LoVo (cell line): ENCODE measurements at places on chromosomes 1 and 21.

DNA sequence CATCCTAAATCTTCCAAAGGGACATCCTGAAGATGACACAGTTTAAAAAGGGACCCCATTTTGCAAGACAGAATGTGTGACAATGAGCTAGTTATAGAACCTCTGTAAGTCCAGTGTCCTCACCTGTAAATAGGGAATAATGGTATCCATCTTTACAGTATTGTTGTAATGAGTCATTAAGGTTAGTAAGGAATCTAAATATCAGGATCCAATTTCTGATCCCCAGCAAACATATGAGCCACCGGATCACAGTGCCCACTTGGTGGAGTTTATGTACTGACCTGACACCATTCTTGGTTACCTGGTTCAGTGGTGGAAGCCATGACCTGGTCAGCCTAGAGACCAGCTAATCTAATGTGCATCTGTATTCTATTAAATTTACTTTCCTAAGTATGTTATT lies 47.9 kb upstream of the TSPAN2 start:
- no peak for DNase-seq

- DNase-seq = no peak
Observed at GRCh38 chr1:61087571-61087970, 5.2 kb downstream of the NFIA start.

DNA sequence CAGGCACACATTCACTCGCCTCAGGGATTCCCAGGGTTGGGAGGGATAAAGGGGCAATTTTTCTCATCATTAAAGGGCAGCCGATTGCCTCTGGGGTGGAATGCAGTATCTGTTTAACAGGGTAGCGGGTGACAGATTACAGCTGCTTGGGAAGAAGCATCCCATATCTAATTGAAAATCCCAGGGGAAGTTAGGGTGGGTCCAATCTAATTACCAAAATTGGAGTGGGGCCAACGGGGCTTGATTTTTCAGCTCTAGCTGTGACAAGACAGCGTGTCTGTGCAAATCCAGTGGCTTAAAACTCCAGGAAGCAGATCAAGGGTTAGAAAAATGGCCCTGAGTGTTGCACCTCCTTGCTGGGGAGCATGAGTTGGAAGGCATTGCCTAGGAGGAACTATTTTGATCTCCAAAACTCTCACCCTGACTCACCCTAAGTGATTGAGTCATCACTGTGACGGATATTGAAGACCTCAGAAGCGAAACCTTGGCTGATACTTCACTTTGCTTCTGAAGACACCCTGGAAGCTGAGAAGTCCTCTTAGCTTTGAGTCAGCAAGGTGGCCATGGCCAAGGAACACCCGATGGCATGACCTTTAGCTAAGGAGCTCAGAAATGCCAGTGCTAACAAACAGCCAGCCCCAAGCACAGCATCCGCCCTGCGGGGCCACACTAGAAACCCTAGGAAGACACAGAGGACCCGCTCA lies 46.0 kb downstream of the GRHL3 start:
- DNase-seq = peak; percentile 92

DNA sequence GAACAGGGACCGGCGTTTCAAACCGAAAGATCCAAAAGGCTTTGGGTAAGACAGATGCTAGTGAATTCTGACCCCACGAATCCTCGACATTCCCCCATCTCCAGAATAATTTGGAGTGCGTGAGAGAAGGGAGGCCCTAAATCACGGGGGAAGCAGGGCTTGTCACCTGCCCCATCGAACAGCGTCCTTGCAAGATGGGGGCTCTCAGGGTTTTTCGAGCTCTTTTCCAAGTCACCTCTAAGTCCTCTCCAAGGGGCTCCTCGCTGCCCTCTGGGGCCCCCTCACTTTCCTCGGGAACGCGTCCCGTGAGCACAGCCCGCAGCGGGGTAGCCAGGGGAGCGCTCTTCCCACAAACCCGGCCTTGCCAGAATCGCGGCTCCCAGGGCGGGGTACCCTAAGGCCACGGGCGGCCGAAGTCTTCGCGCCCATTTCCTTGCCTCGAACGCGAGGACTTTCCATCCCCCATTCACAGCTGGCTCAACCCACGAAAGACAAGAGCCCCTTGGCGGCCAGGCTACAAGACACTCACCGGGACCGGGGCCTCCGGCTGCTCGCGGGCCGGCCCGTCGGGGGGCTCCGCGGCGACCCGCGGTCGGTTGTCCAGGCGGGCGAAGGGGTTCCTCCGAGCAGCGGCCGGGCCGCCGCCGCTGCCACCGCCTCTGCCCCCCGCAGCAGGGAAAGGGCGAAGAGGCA lies 546 bp downstream of the DONSON start:
- peak; percentile 19 for DNase-seq

- no peak for DNase-seq
Observed at GRCh38 chr1:153833171-153833570, 58.0 kb downstream of the SLC27A3 start.

- no peak for DNase-seq
Observed at GRCh38 chr1:173297798-173298391, 90.8 kb upstream of the TNFSF4 start.

GRCh38 chr1:59761443-59761842 lies 53.3 kb upstream of the HOOK1 start:
- DNase-seq = no peak

GRCh38 chr1:155320252-155320651 lies 442 bp upstream of the RUSC1 start:
- DNase-seq = no peak

- DNase-seq = no peak
Observed at GRCh38 chr1:206802401-206802800, 30.1 kb upstream of the IL10 start.

DNA sequence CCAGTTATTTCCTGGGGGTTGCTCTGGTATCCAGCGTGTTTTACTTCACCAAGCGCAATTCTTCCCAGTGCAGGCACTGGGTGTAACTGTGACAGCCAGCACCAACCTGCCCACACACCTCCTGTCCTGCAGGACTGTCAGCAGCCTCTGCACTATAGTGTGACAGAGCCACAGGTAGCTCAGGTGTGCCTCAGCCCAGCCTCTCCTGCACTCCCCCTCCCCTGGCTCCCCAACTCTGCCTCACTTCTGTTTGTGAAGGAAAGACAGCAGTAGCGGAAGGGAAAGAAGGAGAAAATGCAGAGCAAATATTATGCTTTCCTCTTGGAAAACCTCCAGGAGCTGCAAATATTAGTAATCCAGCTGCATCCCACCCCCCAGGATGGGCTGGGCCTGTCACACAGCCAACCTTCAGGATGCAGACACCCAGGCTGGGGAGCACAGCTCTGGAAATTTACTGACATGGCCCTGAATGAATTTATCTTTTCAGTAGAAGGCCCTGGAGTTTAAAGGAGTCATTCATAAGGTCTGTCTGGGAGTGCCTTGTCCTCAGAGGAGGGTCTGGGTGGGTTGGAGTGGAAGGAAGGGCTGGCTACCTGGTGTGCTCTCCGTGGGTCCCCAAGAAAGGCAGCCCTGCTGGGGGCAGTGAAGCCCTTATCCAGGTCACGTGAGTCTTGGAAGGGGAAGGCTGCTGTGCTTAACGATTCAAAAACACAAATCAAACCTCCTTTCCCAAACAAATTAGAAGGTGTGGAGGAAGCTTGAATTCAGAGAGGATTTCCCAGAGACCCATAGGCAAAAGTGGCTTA lies 20.9 kb downstream of the CAPN2 start:
- DNase-seq = no peak

DNA sequence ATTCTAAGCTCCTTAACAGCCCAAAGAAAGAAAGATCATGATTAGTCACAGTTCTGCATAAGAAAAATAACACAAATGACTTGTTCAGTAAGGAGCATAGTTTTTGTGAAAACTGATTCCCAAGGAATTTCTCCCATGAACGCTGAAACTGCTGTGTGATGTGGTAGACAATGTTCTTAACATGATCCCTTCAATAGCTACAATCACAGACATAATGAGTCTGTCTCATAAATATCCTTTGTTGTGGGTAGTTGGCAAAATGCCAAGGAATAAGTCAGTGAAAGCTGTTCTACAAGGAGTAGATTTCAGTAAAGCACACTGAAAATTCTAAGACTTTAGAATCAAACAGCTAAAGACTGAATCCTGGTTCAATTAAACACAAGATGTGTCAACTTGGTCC lies 404.8 kb downstream of the HLX start:
- peak; percentile 39 for DNase-seq

DNA sequence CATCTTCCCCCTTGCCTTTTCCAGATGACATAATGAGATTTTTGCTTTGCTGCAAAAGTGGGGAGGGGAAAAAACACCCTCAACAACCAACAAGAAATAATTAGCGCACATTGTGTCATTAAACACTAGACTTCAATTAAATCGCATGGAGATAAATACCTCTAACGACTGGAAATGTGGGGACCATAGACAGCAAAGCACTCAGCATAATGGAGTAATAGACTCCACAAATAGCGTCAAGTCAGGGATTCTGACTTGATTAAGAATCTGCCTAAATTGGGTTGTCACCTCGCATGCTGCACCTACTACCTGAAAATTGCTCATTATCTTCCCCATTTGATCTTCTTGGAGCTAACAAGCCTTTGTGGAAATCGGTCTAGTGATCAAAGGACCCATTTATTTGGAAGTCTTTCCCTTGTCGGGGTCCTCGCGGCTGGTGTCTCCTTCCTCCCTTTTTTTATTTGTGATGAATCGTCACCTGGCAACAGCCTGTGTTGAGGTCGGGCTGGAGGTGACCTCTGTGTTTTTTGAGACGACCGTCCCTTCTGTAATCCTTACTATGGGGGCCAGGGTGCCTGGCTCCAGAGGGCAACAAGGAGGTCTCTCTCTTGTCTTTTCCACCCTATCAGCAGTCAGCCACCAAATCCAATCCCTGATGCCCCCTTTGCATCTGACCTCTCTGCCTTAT lies 75.3 kb upstream of the IGSF21 start:
- no peak for DNase-seq

- no peak for DNase-seq
Observed at GRCh38 chr1:78606274-78606673, 14.0 kb upstream of the IFI44L start.

- no peak for DNase-seq
Observed at GRCh38 chr1:189463166-189463565, 1014.5 kb downstream of the BRINP3 start.

GRCh38 chr21:43598416-43599120 lies 60.7 kb downstream of the HSF2BP start:
- DNase-seq = no peak

- no peak for DNase-seq
Observed at GRCh38 chr1:25926731-25927496, 20.7 kb upstream of the STMN1 start.

DNA sequence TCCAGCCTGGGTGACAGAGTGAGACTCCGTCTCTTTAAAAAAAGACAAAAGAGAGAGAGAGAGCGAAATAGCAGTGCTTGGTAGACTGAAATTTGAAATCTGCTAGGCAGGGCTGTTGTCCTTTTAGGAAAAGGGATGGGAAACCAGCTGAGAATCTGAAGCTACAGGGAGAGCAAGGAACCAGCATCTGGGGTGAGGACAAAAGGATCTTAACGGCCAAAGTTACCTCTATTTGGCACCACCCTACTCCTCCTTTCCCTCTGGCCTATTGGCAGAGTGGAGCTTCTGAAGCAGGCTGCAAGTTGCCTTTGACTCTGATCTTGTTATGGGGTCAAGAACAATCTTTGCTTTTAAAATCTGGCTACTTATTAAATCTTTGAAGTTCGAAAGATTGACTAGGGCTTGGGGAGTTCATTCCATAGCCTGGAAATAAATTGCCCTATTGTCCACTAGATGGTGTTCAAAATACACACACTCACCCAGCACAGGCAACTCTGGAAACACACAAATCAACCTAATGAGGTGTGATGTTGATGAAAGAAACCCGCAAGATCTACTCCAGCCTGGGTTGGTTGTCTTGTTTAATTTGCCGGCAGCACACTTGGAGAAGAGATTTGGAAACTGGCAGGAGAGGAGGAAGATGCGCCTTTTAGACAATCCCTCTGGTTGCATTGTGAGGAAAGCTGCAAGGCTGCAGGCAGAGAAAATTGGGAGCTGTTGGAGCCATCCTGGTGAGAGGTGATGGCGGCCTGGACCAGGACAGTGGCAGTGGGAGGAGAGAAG lies 16.5 kb upstream of the PARP1 start:
- no peak for DNase-seq

GRCh38 chr1:221698579-221699349 lies 43.1 kb downstream of the DUSP10 start:
- no peak for DNase-seq

GRCh38 chr21:46465651-46466050 lies 7.0 kb downstream of the DIP2A start:
- DNase-seq = no peak

DNA sequence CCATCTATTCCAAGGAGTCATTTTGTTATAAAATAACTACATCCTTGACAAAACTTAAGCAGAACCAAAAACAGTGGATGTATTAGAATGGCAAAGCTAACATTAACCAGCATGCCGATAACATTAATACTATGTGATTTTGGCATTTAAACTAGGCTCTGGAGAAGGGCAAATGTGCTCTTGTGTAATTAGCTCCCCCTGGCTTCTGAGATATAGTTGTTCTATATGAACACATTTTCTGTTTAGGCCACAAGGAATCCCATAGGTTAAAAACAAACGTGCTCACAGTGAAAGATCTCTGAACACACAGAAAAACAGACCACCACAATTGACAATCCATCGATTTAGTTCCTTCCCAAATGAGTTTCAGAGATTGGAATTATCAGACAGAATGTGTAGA lies 57.4 kb upstream of the TARS2 start:
- no peak for DNase-seq

DNA sequence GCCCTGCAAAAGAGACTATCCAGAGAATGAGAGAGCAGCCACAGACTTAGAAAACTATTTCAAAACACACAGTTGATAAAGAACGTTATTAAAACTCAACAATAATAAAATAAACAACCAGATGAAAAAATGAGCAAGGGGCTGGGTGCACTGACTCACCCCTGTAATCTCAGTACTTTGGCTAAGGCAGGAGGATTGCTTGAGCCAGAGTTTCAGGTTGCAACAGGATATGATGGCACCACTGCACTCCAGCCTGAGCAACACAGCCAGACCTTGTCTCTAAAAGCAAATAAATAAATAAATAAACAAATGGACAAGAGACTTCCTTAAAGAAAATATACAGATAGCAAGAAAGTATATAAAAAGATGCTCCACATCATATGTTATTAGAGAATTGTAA lies 144.6 kb downstream of the LRRIQ3 start:
- DNase-seq = no peak

GRCh38 chr1:25641931-25642573 lies 25.5 kb downstream of the MAN1C1 start:
- no peak for DNase-seq

- no peak for DNase-seq
Observed at GRCh38 chr1:114235960-114236359, 82.3 kb upstream of the SYT6 start.

- DNase-seq = no peak
Observed at GRCh38 chr21:24824209-24824608, 783.1 kb downstream of the MRPL39 start.

GRCh38 chr1:66445492-66446181 lies 88.3 kb upstream of the SGIP1 start:
- no peak for DNase-seq
